ENCODE measurements at places on chromosomes 5 and 9. TPM values are rescaled to one million over a fixed set of nuclear protein-coding genes. Genes with fewer than 3 reads are reported as not detected.

The GABBR2 gene
- total RNA-seq = 7.4 TPM

The HK3 gene
- not detected for total RNA-seq

The F2RL1 gene
- total RNA-seq = 125 TPM

The PCDH1 gene
- total RNA-seq = 7.4 TPM

The NSUN2 gene
- total RNA-seq = 26.5 TPM

The ASPN gene
- not detected for total RNA-seq

The CDX1 gene
- not detected for total RNA-seq

The DMRT2 gene
- total RNA-seq = not detected

The RELL2 gene
- total RNA-seq = 3.7 TPM

The YIPF5 gene
- total RNA-seq = 107 TPM

The NEUROG1 gene
- not detected for total RNA-seq

The PCDHGB7 gene
- total RNA-seq = 23.6 TPM

The RGS7BP gene
- under 0.01 TPM for total RNA-seq

Measured in epithelial cell of alveolus of lung (primary cell).